ENCODE measurements at places on chromosomes 11 and 22. TPM values are rescaled to one million over a fixed set of nuclear protein-coding genes. Genes with fewer than 3 reads are reported as not detected.

PIH1D2 gene
- total RNA-seq, result 1.4 TPM

FLRT1 gene
- 0.60 TPM for total RNA-seq

IL18 gene
- 17.1 TPM for total RNA-seq

GRCh38 chr22:49728570-49729271 is 99.0 kb downstream of the BRD1 start:
- H3K27ac ChIP-seq, result no peak overlapping the region
- DNase-seq, result no peak
- H3K4me3 ChIP-seq, result no peak overlapping the region

GRCh38 chr11:86728562-86728961 is 56.1 kb upstream of the ME3 start:
- no peak for DNase-seq
- no peaks in the 10 kb centered on the region for H3K36me3 ChIP-seq
- H3K4me3 ChIP-seq, result no peak overlapping the region
- H3K27me3 ChIP-seq, result no peaks in the 10 kb centered on the region
- no peaks in the 10 kb centered on the region for H3K4me1 ChIP-seq
